Naive thymus-derived CD8-positive, alpha-beta T cell (primary cell): ENCODE measurements at places on chromosomes 4 and X.

DNA sequence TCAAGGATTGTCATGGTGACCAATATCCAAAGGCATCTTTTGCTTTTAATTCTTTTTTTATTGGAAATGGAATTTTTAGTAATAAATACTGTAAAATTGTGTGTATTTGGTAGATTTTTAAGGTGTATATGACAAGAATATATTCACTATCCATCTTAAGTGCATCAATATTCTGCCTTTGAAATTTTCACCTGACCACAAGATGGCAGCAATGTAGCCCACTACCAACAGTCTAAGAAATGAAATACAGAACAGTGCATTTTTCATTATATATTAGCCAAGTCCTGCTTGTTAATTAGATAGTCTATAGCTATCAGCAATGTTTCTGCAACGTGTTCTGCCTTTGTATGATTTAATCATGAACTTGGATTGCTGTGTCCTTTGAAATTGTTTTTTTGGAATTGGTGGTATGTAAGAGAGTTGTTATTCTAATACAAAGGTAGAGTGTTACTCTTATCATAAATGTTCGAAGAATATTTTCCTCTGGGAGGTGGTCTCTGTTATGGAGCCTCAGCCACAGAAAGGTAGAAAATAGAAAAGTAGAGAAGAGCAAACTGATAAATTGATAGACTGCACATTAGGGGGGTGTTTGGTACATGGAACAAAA is 38.2 kb downstream of the HPGDS start:
- no peak overlapping the region for H3K27ac ChIP-seq
- no peak for DNase-seq
- H3K4me3 ChIP-seq: no peak overlapping the region
- H3K27me3 ChIP-seq: no peaks in the 10 kb centered on the region

GRCh38 chr4:112210777-112211176 is 20.8 kb upstream of the AP1AR start:
- DNase-seq: no peak
- no peaks in the 10 kb centered on the region for H3K36me3 ChIP-seq
- H3K27ac ChIP-seq: no peak overlapping the region
- H3K4me1 ChIP-seq: peaks cover 1% of the 10 kb centered on the region
- no peaks in the 10 kb centered on the region for H3K27me3 ChIP-seq
- no peak overlapping the region for H3K4me3 ChIP-seq

DNA sequence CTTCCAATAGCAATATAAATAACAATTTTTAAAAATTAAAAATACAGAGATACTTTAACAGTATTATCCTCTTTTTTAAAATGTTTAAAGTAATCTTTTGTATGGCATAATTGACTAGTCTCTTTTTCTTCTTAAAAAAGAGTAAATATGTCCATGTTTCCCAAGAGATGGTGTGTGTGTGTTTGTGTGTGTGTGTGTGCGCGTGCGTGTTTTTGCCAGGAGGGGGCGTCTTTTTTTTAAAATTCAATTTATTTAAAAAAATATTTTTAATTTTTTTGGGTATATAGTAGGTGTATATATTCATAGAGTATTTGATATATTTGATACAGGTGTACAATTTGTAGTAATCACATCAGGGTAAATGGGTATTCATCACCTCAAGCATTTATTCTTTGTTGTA is 1073.7 kb downstream of the PCDH7 start:
- no peaks in the 10 kb centered on the region for H3K27me3 ChIP-seq
- no peak for DNase-seq
- H3K27ac ChIP-seq: no peak overlapping the region
- no peaks in the 10 kb centered on the region for H3K4me1 ChIP-seq

- H3K27me3 ChIP-seq: no peaks in the 10 kb centered on the region
- H3K36me3 ChIP-seq: peaks cover 87% of the 10 kb centered on the region
- no peaks in the 10 kb centered on the region for H3K4me1 ChIP-seq
- H3K27ac ChIP-seq: no peak overlapping the region
These were observed 92.2 kb downstream of the HUWE1 start for GRCh38 chrX:53594354-53594753.

DNA sequence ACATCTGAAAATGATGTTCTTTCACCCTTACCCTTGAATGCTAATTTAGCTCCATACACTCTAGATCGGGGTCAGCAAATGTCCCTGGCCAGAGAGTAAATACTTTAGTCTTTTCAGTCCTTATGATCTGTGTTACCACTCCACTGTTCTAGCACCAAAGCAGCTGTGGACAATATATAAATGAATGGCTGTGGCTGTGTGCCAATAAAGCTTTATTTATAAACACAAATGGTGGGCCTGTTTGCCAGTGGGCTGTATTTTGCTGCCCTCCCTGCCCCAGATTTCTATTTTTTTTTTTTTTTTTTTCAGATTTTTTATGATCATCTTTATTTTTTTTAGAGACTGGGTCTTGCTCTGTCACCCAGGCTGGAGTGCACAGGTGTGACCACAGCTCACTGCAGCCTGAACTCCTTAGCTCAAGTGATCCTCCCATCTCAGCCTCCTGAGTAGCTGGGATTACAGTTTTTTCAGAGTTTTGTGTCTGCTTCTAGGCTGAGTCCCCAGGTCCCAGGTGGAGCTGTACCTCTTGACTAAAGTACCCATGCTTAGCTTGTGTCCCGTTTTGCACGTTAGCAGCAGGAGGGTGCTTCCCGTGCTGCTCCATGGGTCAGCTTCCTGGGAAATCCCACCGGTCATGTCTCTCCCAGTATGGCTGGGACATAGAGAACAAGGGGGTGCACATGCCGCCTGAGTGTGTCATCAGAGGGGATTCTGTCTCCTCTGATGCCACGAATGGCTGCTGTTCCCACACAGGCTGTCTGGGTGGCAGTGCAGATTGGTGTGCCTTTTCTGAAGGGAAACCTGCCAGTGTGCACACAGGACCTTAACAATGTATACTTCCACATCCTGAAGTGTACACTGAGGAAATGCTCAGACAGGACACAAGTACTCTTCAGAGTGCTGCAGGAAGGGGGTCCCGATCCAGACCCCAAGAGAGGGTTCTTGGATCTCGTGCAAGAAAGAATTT is 16.0 kb upstream of the GRPEL1 start:
- no peak overlapping the region for H3K27ac ChIP-seq
- peaks cover 10% of the 10 kb centered on the region for H3K36me3 ChIP-seq
- H3K27me3 ChIP-seq: peaks cover 14% of the 10 kb centered on the region
- H3K4me3 ChIP-seq: no peak overlapping the region
- no peak for DNase-seq
